NCI-H1436 (cell line): ENCODE measurements at places on chromosomes 2 and 18.
A peak's percentile ranks its signal among the peaks of the same experiment; 100 is the strongest.

DNA sequence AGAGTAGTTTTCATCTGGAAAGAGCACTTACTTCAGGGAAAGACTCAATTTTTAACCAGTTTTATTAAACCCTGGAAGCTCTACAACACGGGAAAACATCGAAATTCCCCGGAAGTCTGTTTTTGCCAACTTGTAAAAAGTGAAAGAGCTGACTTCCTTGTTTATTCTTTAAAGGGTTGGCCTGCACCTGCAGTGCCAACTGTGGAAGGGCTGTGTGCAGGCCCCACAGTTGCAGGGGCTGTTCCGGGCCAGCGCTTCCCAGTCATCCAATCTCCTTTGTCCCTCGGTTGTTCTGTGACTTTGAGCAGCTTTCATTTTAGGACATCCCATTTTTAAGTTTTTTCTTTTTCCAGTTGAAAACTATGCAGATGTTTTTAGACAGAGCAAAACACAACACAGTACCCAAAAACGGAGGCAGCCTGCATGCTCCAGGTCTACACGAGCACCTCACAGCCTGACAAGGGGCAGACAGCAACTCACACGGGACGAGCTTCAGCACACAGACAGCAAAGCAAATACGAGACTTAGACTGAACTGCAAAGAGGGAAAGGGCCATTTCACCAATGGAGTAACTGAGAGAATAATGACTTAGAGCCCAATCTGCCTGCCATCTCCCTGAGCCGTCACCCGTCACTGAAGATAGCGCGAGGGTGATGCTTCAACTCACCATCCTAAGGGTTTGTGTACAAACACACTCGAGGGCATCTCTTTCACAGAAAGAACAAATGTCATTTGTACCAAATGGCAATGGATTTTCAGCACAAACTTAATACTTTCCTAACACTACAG is 70.6 kb downstream of the EMILIN2 start:
- no peak for DNase-seq

- DNase-seq: peak; percentile 57
Observed at GRCh38 chr2:138964418-138964817, 184.2 kb upstream of the NXPH2 start.

DNA sequence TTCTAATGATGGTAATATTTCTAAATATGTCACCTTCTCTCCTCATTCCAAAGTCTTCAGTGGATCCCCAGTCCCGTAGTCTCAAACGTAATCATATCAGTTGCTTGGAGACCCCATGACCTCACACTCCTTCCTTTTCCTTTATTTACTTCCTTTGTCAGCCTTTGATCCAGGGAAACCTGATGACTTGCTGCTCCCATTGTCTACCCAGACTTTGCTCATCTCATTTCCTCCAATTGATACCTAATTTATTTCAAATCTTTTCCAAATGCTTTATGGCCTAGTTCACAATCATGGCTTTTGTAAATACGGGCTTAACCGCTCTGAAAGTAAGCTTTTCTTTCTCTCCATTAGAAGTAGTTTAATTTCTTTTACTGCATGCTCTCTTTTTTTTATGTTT is 402.4 kb upstream of the CYRIA start:
- DNase-seq: no peak

GRCh38 chr2:73920577-73921545 is 5.8 kb upstream of the DGUOK start:
- DNase-seq: peak; percentile 56

- no peak for DNase-seq
Observed at GRCh38 chr2:8134473-8134932, 547.4 kb upstream of the ID2 start.

DNA sequence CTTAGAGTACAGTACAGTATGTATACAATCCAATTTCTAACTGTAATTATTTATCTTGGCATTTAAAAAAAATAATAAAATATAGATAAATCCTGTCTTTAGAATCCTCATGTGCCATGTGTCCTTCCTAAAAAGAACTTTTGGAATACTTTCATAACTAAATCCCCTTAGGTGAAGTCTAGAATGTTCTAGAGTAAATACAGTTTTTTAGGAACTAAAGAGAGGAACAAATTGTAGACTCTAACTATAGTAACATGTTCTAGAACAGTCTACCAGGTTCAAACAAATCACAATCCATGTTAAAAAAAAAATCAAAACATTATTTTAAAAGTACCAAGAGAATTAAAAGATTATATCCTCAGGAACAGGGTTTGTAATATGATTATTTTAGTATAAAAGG is 80.6 kb upstream of the CCDC141 start:
- no peak for DNase-seq

DNA sequence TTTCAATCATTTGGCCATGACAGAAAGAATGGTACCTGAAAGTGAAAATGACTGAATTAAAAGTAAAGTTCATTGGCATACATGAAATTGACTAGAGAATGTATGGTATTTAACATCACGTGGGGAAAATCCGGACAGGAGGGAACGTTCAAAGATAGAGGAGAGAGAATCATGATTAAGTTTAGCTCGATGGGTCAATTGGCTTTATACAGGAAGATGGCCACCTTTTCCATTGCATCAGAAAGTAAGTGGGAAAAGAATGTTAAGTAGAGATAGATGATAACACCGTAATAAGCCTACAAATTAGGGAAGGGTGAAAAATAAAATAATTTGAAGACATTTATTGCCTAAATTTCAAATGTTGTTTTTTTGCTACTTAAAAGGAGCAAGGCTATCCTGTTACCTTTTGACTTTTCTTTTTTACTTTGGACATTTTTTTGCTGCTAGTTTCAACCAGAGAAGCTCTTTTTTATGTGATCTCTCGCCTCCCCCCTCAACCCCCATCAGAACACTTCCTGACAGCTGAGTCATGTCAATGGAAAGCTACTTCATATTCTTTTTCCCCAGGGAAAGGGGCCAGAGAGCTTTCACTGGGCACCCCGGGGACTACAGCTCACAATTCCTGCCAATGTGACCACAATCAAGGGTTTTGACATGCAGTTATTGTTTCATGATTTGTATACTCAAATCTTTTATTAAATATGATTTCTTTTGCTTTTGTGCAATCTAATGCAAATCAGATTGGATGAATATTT is 767 bp upstream of the CCDC102B start:
- DNase-seq: peak; percentile 79

DNA sequence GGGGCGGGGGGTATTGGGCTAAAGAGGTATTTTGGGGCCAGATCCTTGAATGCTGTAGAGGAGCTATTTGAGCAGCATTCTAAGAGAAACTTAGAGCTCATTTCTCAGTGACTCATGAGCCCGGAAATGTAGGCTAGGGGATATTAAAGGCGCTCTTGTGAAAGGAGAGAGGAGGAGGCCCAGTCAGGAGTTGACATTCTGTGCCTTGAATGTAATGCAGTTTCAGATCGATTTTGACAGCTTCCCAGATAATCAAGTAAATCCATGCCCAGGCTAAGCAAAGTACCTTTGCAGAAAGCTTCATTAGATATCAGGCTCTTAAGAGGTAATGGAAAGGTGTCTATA is 1.5 kb downstream of the CAB39 start:
- no peak for DNase-seq

DNA sequence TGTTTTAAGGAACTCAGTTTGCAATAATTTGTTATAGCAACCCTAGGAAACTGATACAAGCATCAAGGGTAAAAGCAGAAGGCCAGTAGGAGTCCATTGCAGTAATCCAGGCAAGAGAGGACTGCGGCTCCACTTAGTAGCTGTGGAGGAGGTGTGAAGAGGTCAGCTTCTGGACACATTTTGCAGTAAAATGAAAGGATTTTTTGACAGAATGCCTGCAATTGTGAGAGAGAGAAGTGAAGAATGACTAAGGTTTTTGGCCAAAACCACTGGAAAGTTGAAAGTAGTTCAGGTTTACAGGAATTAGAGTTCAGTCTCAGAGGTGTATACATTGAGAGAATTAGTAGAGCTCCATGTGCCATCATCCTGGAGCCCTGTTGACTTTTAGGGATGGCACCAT is 129.5 kb downstream of the RHBDD1 start:
- DNase-seq: no peak

GRCh38 chr2:48568547-48568946 is 38.6 kb downstream of the STON1 start:
- no peak for DNase-seq

GRCh38 chr2:1546023-1546591 is 132.8 kb downstream of the TPO start:
- DNase-seq: no peak

GRCh38 chr18:63368611-63369010 is 1.6 kb upstream of the KDSR start:
- DNase-seq: no peak

DNA sequence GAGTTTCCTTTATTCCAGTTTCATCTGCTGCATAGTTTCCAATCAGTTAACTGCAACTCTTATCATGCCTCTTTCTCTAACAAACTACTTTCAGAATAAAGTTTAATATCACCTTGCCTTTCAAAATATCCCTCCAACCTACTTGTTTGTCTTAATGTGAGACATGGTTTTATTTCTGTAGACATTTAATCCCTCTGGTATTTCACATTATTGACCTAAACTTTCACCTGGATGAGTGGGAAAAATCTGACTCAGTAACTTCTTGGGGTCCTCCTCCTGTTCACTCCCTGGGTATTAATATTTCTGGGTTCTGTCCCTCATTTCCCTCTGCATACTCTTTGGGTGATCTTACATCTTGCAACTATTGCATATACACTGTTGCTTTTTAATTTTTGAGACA is 27.9 kb downstream of the MSH6 start:
- DNase-seq: no peak

DNA sequence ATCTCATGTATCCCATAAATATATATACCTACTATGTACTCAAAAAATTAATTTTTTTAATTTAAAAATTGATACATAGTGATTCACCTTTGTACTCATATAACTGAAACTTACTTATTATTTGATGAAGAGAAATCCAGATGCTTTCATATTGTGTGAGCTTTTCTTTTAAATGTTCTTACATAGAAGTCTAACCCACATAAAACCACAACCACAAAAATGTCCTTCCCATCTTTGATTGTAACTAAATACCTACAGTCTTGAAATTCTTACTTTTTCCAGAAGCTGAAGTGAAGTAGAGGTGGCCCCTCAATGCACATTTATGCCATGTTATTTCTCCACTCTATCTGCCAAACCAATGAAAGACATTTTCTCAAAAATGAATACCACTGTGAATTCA is 117.9 kb upstream of the COL5A2 start:
- no peak for DNase-seq

GRCh38 chr2:86392873-86393518 is 48.2 kb upstream of the KDM3A start:
- DNase-seq: no peak

DNA sequence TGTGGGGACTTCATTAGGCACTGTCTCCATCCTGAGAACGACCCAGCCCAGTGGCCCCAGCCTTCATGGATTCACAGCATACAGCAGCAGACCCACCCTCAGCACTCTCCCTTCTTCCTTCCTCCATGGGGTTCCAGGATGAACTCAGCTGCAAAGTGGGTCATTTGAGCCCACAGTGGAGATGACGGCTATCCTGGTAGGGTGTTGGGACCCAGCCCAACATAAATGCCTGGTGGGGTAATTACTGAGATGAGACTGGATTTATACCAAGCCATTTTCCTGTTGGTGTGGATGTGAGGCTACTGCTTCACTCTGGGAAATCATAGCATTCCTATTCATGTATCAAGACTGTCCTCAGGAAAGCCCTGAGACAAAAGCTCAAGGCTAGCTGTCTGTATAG is 536.7 kb upstream of the TNP1 start:
- no peak for DNase-seq

DNA sequence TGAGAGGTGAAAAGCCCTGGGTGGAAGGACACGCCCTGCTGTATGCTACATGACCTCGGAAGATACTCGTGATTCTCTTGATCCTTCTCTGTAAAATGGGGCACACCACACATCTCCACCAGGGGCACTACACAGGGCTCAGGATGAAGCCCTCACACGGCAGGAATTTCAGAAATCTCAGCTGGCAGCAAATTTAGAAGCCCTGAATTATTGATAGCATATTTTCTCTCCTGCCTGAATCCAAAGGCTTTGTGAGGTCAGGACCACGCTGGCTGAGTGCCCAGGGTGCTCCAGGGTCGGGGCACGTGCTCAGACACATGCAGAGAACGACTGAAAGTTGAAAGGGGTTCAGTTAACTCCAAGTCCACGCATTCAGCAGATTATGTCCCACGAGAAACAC is 42.1 kb upstream of the GALR1 start:
- peak; percentile 1 for DNase-seq

DNA sequence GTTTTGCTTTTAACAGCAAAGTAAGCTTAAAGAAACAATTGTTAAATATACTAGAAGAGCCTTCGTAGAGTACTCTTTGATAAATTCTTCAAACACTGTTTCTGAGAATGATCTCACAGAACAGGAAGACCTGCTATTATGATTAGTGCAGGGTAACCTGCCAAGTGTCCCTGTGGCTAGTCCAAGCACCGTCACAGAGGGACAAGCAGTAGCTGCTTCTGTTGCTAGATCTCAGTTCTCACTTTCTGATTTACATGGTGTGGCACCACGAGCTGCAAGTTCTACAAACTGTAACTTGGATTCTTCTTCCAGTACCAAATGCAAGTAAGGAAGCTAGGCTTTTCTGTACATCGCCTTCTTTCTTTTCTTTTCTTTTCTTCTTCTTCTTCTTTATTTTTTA is 121.5 kb downstream of the PIEZO2 start:
- no peak for DNase-seq

DNA sequence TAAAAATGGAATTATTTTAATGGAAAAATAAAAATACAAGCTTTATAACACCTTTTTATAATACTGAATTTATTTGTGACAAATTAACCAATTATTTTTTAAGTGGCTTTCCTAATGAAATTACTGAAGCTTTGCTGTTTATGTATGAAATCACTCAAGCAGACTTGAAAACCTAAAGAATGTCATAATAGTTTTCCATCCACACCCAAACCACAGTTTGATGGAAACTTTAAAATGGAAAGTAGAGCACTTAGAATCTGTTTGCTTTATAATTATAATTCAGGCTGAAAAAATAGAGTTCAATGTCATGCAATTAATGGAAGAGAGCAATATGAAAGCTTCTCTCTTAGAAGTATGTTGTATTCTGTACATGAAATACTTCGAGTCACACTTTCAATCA is 31.6 kb upstream of the WDR75 start:
- DNase-seq: no peak

- DNase-seq: peak; percentile 40
Observed at GRCh38 chr2:219000569-219000960, 7.3 kb upstream of the CRYBA2 start.

DNA sequence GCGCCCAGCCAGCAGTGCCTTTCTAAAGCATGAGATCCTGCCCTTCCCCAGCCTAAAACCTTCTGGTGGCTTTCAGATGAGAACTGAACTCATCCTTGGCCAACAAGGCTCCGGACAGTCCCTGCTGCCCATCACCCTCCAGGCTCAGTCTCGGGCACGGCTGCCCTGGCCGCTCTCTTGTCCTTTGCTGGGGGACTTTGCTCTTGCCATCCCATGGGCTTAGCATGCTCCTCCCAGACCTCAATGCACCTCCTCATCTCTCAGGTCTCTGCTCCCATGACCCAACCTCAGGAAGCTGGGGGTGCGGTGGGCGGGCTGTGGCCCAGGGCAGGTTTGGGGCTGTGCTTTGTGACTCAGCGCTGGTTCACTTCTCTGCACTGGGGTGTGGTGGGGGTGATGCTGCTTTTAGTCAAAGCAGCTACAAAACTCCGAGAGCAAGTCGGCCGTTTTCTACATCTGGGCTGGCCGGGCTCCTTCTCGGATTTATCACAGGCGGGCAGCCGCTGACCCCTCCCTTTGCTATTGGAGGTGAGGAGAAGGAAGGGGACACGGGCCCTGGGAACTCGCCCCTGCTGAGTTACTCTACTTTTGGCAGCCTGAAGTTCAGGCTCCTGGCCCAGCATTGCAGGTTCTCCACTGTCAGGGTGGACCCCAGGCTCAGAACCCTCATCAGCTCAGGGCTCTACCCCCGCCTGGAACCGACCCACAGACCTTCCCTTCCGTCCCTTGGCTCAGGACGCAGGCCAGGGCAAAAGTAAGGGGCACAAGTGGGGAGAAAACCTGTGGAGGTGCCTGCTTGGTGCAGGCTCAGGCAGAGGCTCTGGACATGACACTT is 90.6 kb upstream of the TAF1B start:
- DNase-seq: no peak
